Small intestine (tissue), 16 donors: ENCODE measurements at places on chromosomes 1 and 21.
A peak's percentile ranks its signal among the peaks of the same experiment; 100 is the strongest.

DNA sequence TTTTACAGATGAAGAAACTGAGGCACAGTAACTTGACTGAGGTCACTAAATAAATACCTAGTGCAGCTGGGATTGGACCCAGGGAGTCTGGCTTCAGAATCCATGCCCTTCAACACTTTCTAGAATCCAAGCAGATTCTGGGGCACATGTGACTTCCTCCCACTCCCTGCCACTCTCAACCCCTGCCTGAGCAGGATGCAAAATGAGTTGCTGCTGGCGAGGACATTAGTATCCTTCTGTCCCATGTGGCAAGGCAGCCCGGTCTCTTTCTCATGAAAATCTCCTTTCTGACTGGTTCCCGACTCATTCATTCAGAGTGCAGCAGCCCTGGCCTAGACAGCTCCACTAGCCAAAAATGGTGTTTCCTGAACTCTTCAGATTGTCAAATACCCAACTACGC, 28.4 kb downstream of the TNNT2 start:
- DNase-seq: no peak

- peak; percentile 33 for DNase-seq
These were observed 50.2 kb downstream of the ST3GAL3 start for GRCh38 chr1:43757343-43758053.

- DNase-seq: no peak
These were observed 82.6 kb downstream of the GDAP2 start for GRCh38 chr1:117846674-117847425.

- peak; percentile 22 for DNase-seq
These were observed 6.9 kb downstream of the CSRP1 start for GRCh38 chr1:201499795-201500669.

- no peak for DNase-seq
These were observed 41.7 kb downstream of the PKP1 start for GRCh38 chr1:201324821-201325677.

GRCh38 chr21:41510500-41510899, 2.5 kb upstream of the TMPRSS2 start:
- peak; percentile 71 for DNase-seq

- DNase-seq: peak; percentile 29
These were observed 565.2 kb upstream of the ADAMTS5 start for GRCh38 chr21:27532076-27532475.

DNA sequence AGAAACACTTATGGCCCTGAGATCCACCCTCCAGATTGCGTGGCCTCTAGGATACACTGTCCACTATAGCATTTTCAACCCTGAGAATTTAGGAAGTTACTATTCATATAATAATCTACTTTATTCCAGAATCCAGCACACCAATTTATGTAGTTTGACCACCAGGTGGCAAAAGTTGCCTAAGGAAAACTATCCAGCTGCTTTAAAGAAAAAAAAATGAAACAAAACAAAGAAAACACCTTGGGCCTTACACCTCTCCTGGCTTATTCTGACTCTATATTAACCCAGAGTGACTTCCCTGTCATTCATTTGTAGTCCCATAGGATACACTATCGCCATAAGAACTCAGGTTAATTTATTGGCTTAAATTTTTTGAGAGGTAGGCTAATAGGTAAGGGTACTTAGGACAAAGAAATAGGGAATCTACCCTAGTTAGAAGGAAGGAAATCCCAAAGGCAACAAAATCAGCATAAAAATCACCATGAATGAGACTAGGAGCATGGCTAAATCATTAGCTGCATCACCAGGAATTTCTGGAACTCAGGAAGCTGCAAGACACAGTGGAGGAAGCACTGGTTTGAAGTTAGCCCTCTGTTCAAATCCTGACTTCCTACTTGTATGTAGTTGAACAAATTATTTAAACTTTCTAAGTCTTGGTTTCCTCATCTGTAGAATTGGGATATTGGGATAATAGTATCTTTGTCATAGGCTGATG, 107.5 kb downstream of the SPAG17 start:
- peak; percentile 49 for DNase-seq

DNA sequence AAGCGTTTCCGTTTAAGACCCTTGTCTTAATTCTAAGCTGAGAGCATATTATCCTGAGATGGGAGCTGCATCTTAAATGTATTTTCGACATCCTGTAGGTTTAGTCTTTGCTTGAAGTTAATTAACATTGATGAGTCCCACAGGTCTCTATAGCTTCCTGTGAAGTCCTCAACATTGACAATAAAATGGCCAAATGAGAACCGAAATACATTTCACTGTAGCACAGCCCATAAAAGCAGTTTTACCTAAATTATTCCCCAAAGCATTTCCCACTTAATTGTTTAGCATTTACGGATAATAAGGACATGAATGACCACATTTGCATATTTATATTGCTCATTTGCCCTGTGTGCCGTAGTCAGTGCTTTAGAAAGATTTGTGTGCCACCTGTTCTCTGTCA, 116.4 kb downstream of the CRB1 start:
- no peak for DNase-seq

- no peak for DNase-seq
These were observed 7.5 kb downstream of the PFKFB2 start for GRCh38 chr1:207060596-207060995.

DNA sequence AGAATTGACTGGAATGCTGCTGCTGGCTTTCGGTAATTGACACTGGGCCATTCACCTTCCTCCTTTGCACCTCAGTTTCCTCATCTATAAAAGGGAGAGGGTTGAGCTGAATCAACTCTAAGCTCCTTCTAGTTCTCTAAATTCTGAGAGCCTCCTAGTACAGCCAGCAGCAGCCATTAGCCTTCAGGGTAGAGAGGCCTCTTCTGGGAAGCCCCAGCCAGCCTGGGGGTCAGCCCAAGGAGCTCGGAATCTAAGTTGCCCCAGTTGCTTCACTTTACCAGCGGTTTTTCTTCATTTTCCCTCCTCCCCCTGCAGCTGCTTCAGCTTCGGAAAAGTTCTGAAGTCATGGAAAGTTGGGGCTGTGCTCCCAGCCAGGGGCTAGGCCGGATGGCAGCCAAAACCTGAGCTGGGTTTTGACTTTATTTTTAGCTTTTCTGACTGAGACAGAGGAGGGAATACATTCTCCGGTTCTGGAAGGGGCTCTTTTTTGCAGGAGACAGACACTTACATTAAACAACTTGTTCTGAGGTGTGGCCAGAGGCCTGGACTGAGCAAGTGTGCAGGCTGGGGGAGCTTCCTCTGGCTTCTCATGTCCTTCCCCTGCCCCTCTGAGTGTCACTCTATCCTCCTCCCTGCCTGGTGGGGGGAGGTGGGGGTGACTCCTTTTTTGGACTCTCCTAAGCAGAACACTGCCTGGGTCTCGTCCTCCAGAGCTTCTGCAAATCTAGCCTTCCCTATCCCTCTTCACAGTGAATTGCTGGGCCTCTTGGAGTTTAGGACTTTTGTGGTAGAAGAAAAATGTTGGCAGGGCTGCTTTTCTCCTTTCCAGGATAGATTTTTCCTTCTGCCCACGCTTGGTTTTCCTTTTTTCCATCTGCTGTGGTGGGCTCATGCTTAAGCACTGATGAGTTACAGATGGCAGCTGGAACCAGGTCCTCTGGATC, 14.4 kb downstream of the LMNA start:
- peak; percentile 56 for DNase-seq

DNA sequence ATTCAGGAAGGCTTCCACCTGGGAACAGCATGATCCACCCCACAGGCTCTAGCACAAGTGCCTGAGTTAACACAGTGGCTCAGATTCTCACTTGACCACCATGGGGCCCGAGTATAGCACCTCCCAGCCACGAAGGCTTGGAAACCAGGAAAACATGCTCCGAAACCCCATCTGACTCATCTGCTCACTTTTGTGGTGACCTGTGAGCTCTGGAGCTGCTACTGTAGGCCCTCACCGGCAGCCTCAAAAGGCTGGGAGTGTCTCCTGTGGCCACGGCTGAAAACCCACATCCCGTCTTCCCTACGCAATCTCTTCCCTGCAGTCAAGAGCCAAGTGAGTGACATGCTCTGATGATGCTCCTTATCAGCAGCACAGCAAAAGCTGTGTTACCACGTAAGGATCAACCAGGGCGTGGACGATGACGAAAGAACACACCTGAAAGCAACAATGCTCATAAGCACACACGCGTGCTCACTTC, 81.4 kb downstream of the TGFBR3 start:
- DNase-seq: no peak

- no peak for DNase-seq
These were observed 45.1 kb upstream of the BMP8B start for GRCh38 chr1:39833621-39834385.

GRCh38 chr1:175191659-175192058, 917 bp downstream of the KIAA0040 start:
- peak; percentile 64 for DNase-seq

DNA sequence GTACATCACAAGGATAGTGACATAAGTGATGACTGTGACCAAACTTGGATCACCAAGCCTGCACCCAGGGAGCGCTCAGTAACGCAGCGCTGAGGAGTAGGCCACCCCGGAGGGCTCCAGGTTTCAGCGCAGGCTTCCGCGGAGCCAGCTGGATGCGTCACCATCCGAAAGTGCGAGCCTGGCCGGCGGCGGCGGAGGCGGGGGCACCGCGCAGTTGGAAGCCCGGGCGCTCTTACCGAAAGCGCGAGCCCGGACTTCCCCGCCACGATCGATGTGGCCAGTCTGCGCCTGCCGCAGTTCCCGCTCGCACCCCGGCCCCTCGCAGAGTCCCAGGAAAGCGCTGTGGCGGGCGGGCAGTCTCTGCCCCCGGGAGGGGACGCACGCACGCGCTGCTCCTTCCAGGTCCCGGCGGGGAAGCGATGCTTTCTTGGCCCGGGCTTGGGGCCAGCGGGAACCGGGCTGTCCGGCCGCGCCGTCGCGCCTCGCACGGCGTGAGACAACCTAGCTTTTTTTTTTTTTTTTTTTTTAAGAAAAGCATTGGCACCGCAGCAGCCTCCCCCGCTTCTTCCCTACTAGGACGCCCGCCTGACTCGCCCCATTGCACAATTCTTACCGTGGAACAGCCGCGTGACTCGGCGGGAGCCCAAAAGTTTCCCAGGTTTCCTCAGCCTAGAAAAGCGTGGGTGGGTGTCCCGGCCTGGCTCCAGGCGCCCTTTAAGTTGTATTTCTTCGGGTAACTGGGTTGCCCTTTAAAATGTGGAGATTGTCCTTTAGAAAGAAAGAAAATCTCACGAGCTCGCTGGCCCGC, 36.4 kb upstream of the JAK1 start:
- DNase-seq: peak; percentile 83

DNA sequence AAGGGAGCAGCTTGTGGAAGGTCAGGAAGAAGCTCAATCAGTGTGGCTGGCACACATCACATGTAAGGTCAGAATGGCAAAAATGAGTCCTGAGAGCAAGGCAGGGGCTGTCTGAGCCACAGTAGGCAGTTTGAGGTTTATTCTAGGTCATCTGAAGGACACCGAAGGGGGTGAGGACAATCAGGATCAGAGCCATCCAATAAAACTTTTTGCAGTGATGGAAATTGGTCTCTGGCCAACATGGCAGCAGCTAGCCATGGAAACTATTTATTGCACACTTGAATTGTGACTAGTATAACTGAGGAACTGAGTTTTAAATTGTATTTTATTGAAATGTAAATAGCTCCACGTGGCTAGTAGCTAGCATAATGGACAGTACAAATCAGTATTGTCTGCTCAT, 97.0 kb upstream of the CACNA1E start:
- no peak for DNase-seq

DNA sequence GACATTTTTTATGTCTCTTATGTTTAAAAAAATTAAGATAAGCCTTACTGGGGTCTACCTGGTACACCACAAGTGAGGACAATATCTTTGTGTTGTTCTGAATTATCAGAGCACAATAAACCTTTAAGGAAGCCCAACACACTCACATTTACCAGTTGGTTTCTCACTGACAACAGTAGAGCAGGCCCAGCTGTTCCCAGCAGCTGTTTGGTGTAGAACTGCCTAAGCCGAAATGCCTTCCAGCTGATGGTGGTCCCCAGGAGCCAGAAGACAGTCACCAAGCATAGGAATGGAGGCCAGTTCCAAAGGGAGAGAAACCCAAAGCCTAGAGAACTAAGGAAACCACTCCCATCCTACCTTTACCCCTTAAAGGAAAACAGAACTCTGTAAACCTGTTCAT, 428.6 kb upstream of the CAMK1G start:
- no peak for DNase-seq

GRCh38 chr21:43805275-43805800, 16.0 kb downstream of the RRP1 start:
- no peak for DNase-seq

DNA sequence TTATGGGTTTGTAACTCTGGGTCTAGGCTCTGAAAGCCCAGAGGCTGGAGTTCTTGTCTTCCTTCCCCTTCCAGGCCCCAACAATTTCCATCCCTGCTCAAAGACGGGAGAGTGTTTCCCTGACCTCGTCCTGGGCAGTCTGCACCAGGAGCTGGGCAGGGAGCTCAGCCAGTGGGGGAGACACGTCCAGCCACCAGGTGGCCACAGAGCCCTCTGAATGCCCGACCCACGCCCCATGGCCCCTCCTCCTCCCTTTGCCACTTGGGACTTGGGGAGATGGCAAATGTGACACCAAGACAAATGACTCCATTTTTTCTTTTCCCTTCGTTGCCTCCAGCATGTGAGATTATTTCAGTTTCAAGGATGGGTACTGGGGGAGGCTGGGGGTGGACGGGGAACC, 159.9 kb upstream of the AJAP1 start:
- DNase-seq: no peak

GRCh38 chr21:42463861-42464515, 32.0 kb downstream of the RSPH1 start:
- peak; percentile 52 for DNase-seq

DNA sequence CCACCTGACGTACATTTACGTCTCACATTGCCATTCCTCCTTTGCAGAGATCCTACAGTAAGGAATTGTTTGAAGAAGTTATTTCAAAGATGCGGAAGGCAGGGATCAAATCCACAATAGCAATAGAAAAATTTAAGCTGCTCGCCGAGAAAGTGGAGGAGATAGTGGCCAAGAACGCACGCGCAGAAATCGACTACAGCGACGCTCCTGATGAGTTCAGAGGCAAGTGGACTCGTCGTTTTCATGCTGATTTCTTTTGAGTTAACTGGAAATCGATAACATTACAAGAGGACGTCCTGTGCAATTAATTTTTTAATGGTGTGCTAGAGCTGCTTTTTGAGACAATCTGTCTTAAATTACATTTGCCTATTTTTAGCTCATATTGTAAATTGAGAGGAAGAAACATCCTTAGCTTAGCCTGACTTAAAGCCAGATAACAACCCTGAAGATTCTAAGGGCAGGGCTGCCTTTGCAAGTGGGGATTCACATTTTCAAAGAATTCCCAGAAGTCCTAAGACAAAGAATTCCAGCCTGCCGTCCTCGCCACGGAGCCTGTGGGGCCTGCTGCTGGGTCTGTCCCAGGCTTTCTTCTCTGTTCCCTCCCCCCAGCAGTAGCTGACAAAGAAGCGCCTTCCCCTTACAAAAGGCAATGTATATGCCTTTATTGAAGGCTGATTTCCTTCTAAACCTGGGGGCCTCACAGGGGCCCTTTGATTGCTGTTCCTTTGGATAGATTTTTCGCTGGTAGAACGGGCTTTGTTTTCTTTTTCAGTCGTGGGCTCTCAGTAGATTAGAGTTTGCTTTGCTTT, 31.6 kb upstream of the KIF1B start:
- DNase-seq: no peak

GRCh38 chr1:67224856-67225255, 58.6 kb downstream of the IL23R start:
- peak; percentile 23 for DNase-seq

- peak; percentile 57 for DNase-seq
These were observed 28.1 kb downstream of the ADARB1 start for GRCh38 chr21:45102391-45102932.
